Cardiac fibroblast (primary cell): ENCODE measurements at places on chromosomes 1 and 21.

- DNase-seq = no peak
These were observed 16.2 kb upstream of the HYI start for GRCh38 chr1:43469932-43470331.

DNA sequence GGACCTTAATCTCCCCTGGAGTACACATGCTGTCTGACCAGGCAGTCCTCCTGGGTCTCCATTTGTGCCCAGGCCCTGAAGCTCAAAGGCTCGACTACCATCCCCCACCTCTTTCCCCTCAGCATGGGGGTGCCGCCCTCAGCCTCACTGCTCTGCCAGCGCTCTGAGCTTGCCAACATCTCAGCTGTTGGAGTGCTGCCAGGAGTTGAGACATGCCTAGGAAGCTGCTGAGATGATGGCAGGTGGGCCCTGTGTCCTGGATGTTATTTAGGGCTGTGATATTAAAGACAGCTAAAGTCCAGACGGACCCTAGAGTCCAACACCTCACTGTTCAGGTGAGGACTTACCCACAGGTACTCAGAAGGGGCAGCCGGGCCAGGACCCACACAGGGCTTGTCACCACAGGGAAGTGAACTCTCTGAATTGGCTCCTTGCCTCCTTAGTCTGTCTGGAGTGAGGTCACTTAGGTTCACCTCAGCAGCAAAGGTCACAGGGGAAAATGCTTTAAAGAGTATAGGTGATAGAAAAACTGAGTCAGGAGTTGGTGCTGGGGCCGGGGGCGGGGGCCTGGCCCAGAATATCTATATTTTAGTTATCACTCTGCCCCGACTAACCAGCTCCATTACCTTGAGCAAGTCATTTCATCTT, 19.7 kb upstream of the KCNC4 start:
- peak; percentile 26 for DNase-seq

DNA sequence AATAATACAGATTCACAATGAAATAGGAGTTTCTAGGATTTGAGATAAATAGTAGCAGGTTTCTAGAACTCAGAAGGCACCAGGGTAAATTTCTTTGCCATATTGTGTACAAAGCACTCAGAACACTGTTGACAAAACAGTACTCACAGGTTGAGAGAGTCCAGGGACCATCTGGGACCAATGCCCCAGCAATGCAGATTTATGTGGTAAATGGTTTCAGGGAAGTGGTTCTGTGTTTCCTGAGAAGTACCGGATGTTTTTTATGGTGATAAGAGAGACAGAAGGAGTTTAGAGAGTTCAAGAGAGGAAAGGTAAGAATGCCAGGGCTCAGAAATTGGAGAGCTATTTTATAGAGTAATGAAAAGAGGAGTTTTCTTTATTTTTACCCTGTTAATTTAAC, 29.6 kb upstream of the DIPK1A start:
- DNase-seq = no peak

- DNase-seq = no peak
These were observed 348.5 kb upstream of the VAMP3 start for GRCh38 chr1:7422561-7422960.

GRCh38 chr1:18807334-18808063, 52.0 kb downstream of the TAS1R2 start:
- DNase-seq = no peak

DNA sequence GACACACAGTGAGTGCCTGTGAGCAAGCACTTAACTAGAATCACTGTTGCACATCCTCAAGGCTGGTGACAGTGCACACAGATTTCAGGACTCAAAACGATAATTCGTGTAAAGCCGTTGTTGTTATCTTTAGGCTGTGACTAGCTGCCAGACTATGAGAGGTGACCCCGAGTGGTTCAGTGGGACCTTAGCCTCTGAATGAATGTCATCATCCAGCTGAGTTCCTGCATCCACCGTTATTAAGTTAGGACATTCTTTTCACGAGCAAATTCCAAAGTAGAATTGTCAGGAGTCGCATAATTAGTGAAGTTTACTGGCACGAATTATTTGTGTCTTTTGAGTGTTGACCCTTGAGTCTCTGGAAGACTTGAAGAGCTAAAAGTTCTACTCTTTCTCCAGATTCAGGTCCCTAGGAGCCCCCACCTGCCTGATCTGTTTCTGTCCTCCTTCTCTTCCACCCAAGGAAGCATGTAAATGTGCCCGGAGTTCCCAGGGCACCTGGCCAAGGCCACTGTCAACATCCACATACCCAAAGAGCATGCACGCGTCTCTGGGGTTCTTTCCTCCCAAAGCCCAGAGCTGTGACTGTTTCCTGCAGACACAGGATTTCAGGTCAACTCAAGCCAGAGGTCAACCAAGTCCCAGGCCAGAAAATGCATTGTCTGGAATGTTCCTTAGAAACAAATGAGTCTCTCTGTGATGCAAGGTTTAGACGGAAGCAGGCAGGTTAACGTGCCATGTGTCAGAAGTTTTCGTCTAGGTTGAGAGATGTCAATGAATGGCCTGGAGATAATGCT, 207.2 kb downstream of the TOMM20 start:
- DNase-seq = peak; percentile 38

DNA sequence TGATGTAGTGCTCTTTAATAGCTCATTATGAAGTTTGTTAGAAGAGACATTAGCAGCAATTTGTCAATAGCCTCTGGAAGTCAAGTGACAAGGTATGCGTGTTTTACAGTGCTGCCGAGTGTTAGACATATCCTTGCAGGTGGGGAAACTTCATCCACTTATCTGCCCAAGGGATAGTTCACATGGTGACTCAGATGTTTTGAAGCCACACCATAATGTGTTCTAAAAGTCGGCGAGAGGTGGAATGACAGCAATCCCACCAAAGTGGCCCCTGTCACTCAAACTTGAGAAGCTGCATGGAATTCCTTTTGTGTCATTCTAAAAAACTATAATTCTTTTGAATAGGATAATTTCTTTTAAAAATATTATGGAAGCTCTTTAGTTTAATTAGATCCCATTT, 98.1 kb downstream of the RUNX1 start:
- no peak for DNase-seq

DNA sequence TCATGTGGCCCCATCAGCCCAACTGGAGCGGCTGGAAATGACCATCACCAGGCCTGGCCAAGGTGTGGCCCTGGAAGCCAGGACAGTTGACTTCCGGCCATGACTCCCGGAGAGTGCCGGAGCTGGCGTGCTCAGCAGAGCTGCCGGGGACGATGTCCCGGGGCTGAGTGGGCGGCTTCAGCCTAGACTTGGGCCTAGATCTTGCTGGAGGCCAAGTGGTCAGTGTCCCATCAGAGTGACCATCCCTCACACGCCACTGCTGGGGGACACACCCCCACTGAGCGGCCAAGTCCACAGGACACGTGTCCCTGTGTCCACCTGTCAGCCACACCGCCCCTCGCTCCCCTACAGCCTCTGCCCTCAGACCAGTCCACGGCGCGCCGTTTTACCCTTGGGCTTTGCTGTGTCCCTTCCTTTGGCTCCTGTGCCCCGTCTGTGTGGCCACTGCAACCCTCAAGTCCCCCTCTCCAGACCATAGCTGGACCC, 4.0 kb downstream of the FAAP20 start:
- no peak for DNase-seq

GRCh38 chr1:14282707-14283106, 315.8 kb upstream of the KAZN start:
- DNase-seq = peak; percentile 17

DNA sequence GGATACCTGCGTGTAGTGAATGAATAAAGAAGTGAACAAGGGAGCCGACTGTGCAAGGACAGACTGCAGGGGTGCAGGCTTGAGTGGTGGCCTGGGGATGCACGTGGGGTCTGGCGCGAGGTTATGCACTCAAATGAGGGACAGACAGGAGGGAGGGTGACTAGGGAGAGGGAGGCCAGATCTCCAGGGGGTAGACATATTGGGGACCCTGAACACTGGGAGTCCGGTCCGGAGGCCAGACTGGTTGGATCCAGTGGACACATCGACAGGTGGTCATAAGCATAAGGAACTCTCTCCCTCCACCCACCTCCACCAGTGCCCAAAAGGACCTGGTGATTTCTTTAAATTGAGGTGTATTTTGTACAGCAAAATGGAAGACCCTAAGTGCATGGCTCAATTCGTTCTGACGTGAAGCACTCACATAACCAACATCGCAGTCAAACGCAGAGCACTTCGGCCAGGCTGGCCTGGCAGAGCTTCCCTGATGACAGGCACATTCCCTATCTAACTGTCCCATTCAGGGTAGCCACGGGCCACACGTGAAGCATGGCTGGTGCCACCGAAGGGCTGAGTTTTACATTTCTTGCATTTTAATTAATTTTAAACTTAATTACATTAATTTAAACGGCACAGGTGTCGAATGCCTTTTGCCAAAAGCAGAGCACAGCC, 14.0 kb downstream of the WNT3A start:
- DNase-seq = no peak

GRCh38 chr21:36065497-36066036, 4.3 kb upstream of the CBR1 start:
- peak; percentile 77 for DNase-seq

GRCh38 chr1:29258189-29258975, 22.1 kb downstream of the PTPRU start:
- DNase-seq = no peak

GRCh38 chr1:85447006-85447943, 17.7 kb downstream of the DDAH1 start:
- DNase-seq = peak; percentile 67

GRCh38 chr1:23473037-23473800, 10.8 kb downstream of the ASAP3 start:
- no peak for DNase-seq

GRCh38 chr1:27787895-27788294, 14.9 kb downstream of the STX12 start:
- DNase-seq = peak; percentile 84

DNA sequence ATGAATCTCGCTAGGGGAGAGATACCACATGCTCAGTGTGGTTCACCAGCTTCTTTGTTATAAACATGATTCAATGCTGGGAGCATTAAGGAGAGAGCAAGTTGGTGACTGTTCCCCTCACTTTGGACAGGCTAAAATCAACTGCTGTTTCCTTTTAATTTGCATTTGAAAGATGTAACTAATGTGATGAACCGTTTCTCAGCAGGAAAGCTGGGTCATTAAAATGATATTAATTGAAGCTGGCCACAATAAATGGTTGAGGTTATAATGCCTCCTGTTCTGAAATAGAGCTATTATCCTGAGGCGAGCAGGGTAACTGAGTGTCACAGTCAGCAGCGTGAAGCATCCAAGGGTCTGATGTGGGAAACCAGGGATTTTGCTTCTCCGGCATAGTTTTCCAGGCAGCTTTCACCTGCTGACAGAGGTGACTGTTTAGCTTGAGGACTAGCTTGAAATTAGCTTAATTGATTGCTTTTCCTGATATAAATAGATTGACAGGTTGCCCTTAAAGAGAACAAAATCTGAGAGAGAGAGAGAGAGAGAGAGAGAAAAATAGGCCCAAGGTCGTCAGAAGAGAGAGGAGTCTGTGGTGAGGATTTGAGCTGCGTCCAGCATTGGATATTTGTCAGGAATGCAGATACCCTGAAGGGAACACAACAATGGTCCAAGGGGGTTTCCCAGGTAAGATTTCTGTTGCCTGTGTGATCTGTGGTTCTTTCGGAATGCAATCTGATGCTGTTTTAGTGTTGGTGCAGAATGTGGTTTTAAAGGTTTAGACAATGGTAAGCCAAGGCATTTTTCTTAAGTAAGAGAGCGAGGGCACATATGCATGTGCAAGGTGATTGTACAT, 209.7 kb downstream of the PATJ start:
- no peak for DNase-seq

DNA sequence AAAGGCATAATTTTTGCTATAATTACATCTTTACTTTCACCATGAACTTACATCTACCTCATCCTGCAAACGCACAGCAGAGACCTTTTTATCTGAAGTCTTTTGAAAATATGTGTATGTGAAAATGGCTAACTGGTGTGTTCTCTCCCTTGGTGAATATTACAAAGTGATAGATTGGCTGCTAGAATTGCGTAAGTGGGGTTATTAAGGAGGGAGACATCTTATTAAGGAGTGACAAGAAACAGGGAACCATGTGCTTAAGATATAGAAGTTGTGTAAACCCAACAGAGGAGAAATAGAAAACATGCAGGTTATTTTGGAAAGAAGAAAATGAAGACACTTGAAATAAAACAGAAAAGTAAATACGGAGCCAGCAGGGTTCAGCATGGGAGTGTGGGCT, 7.8 kb downstream of the KCNJ15 start:
- no peak for DNase-seq

GRCh38 chr1:85911742-85912141, 203.5 kb upstream of the ZNHIT6 start:
- no peak for DNase-seq

DNA sequence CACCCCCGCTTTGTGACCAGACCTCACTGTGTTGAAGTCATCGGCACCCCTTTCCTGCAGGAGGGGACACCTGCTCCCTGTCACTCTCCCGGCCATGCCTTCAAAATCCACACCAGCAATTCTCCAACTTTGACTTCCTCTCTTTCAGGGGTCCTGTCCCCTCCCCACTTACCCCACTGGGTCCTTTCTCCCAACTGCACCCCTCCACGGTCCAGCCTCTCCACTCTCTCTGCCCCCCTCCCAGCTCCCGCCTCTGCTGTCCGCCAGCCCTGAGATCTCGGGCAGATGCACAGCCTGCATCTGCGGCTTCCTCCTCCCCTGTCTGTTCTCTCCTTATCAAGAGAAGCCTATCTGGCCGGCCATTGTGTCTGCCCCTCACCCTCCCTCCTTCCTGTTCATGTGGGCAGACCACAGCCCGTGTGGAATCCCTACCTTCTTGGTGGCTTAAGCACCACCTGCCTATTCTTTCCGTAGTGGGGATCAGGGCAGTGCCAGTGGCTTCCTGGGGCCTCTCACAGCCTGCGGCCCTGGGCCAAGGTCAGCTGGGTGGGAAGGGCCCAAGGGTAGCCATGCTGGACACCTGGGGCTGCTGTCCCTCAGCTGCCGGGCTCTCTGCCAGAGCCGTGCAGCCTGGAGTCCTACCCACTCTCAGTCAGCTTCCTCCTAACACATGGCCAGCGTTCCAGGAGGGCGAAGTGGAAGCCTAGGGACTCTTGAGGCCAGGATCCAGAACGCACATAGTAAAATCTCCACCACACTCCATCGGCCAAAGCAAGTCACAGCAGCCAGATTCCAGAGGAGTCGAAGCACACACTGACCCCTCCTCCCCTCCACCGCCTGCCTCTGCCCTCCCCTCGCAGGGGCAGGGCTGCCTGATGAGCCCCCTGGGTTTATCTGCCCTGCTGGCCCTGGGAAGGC, 5.1 kb upstream of the HES4 start:
- peak; percentile 67 for DNase-seq

GRCh38 chr1:174998569-174999215, 1.1 kb upstream of the CACYBP start:
- peak; percentile 55 for DNase-seq

DNA sequence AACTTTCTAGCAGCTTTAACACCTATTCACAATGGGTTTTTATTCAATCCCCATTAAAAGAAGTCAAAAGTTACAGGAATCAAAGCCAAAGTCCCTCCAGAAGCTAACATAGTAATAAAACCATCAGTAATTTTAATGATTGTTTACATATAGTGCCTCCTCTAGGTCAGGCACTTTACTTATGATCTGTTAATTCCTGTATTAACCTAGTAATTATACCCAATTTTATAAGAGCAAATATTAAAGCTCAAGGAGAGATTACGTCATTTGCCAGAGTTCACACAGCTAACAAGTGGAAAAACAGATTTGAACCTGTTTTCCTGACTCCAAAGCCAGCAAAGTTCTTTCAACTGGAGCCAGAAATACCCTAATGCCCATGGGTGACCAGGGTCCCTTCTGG, 112.9 kb upstream of the F3 start:
- DNase-seq = no peak
